Fibroblast of the conjunctiva (primary cell): ENCODE measurements at places on chromosomes 12 and 14.

GRCh38 chr12:53657041-53657440, 18.8 kb downstream of the ATP5MC2 start:
- no peak for DNase-seq

DNA sequence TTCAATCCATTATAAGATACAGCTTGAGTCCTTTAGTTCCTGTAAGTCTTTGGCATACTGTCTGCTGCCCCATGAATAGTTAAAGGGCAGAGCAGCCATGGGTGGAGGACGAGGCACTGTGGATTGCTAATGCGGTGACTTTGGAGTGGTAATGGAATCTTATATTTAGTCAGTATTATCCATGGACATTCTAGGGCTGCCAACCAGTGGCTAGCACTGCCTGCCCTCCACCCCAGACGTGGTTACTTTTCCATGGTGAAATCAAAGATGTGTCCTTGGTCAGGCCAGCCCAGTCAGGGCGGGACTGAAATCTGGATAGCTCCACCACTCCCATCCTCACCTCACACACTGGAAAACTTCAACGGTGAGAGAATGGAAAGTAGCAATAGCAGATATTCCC, 2.3 kb downstream of the TTC9 start:
- no peak for DNase-seq

DNA sequence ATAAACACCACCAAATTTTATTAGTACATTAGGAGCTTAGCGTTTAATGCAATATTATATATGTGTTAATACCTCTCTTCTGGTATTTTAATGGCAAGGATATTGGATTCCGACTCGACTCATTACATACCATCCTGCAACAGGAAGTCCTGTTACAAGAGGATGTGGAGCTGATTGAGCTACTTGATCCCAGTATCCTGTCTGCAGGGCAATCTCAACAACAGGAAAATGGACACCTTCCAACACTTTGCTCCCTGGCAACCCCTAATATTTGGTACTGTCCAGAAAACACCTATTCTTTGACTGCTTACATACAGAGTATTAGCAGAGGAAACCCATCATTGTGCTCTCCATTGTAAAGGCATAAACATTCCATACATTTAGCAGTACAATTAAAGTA, 45.2 kb downstream of the VEZT start:
- DNase-seq: no peak

GRCh38 chr12:32586390-32586789, 92.7 kb upstream of the DNM1L start:
- no peak for DNase-seq

DNA sequence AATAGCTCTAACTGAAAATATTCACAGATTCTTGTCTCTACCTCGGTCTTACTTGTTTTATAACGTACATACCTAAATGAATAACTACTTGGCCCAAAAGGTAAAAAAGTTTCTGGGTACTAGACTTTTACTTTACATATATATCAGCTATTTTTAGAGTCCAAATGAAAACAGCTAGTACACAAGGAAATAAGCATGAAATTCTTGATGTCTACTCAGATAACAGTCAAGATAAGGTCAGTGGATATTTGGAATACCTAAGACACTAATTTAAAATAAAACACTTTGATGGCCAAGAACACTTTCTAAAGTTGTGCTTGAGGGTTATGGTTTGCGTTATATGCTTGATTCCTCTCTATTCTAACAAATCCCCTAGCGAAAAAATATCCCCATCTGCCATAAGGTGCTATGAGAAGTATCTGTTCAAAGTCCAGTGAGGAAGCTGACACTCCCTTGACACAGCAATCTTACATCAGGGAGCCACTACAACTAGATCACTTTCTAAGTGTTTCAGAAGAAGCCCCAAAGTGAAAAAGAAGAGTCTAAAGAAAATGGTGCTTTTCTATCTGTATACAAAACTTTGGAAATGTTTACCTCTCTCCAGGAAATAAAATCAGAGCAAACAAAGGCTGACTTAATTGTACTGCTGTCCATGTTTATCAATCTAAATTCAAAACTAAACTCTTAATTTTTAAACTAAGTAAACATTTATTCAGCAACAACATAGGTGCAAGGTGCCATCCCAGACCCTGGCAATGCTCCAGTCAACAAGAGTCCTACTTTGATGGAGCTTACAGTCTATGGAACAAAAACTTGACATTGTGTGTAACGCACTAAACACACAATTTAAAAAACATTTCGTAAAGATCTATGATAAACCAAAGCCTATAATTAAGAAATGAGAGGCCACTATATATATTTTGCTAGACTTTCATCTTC, 11.7 kb downstream of the PTPN21 start:
- no peak for DNase-seq

DNA sequence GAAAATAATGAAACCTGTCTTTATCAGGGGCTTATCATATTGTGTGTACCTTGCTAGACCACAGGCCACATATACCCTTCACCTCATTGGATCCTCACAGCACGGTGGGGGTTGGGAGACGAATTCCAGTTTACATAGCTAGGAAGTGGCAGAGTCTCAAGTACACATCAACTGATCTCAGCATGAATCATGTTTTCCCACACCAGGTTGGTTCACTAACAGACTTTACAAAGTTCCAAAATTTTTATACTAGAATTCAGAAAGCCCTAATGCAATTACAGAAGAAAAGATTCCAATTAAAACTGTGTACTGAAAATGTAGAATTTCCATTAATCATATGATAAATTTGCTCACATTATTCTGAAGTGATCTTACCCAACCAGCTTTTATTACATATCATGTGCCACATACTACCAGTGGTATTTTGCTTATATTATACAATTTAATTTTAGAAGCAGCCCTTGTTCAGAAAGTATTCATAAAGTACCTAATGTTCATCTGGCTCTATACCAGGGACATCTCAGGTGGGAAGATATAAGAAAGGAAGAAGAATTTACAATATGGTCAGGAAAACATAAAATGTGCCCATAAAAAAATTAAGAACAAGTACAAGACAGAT, 196.2 kb downstream of the ITPR2 start:
- no peak for DNase-seq

DNA sequence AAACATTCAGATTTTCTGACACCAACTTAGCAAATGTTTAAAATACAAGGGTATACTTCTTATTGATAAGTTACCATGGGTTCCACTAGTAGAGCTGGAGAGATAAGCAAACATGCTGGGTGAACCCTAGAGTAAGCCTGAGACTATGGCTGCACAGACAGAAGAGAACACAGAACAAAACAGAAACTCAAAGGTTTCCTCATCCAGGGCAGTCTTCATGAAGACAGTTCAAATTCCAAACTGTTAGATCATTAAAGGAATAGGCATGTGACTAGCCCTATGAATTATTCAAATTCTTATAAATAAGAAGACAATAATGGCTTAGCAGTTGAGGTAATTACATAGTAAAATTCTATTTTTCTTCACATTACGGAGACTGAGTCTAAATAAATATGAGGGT, 28.1 kb downstream of the BTBD7 start:
- no peak for DNase-seq

DNA sequence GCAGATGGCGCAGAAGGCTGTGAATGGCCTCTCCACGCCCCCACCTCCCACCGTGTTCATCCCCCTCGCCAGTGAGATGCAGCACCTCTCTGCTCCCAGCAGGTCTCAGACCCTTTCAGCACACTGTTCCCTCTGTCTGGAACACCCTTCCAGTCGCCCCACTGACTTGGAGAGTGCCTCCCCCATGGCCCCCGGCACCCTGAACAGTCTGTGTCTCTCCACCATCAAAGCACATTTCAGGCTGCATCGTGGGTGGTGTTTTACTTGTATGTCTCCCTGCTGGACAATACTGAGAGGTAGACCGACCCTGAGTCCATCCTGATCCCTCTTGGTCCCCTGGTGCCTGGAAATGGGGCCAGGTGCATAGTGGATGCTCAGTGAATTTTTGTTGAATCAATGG, 34.9 kb downstream of the CACNA2D4 start:
- DNase-seq: no peak

DNA sequence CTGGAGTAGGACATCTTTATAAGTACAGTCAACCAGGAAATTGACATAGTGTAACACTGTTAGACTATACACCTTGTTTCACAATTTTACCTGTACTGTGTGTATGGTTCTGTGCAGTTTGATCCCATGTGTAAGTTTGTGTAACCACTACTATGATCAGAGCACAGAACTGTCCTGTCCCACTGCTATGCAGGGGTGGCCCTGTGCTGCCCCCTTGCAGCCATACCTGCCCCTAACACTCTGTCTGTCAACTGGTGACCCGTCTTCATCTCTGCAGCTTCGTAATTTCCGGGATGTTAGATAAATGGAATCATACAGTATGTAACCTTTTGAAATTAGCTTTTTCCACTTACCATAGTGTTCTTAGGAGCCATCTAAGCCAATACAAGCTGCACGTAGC, 58.7 kb upstream of the RD3L start:
- no peak for DNase-seq

DNA sequence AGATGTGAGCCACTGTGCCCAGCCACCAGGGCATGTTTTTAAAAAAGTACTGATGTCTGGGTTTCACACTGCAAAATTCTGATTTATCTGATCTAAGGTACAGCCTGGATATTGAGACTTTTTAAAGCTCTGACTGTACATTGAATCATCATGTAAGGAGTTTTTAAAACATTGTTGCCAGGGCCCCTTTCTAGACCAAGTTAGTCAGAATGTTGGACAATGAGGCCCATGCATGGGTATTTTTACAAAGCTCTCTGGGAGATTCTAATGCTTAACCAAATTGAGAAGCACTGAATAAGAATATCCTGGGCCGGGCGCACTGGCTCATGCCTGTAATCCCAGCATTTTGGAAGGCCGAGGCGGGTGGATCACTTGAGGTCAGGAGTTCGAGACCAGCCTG, 16.7 kb downstream of the TMEM19 start:
- no peak for DNase-seq

DNA sequence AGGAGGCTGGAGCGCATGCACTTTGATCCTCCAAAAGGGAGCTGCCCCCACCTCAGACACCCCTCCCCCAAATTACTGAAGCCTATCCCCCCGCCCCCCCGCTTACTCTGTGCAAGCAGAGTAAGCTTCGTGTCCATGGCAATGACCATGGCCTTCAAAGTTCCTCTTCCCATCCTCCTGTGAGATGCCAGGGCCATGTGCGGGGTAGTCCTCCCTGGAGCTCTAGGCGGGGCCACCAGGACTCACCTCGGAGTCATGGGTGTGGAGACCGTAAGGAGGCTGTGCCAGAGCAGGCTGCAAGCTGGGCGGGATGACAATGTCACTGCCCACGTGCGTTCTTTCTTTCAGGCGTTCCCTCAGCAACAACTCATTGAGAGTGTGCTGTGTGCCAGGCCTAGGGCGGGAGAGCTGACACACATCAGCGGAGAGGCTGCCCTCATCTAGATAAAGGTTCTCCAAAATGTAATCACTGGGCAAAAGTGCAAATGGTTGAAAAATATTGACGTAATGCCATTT, 66.8 kb downstream of the C14orf132 start:
- no peak for DNase-seq
